ENCODE measurements at places on chromosomes 16 and 17. TPM values are rescaled to one million over a fixed set of nuclear protein-coding genes. Genes with fewer than 3 reads are reported as not detected.

Gene KRT222
- total RNA-seq: not detected

Gene AKAP10
- 15.9 TPM for total RNA-seq

Gene PTX4
- not detected for total RNA-seq

Gene NPB
- 0.34 TPM for total RNA-seq

Gene DPEP1
- not detected for total RNA-seq

Gene TELO2
- 35.6 TPM for total RNA-seq

Gene KIF2B
- total RNA-seq: 0.17 TPM

Gene KRT39
- total RNA-seq: not detected

Gene PIPOX
- 0.33 TPM for total RNA-seq

Gene EFCAB13
- not detected for total RNA-seq

Gene PITPNM3
- total RNA-seq: 0.32 TPM

Gene ASPHD1
- 3.8 TPM for total RNA-seq

Gene RAPGEFL1
- 1.6 TPM for total RNA-seq

Gene PARD6A
- 2.8 TPM for total RNA-seq

Gene HS3ST3B1
- 6.4 TPM for total RNA-seq

Gene HID1
- 1.8 TPM for total RNA-seq

Gene KRTAP9-8
- not detected for total RNA-seq

Gene C16orf86
- 2.5 TPM for total RNA-seq

Gene KRT24
- total RNA-seq: not detected

Gene C17orf100
- total RNA-seq: 0.23 TPM

Gene PRPSAP1
- total RNA-seq: 20.8 TPM

Gene IGF2BP1
- total RNA-seq: 18.6 TPM

Gene PIRT
- not detected for total RNA-seq

Gene THUMPD1
- total RNA-seq: 53.9 TPM

Gene CCL7
- not detected for total RNA-seq

Gene MATCAP1
- 7.0 TPM for total RNA-seq

Gene NKD1
- total RNA-seq: 0.37 TPM

Gene AIPL1
- total RNA-seq: not detected

Gene MAFG
- total RNA-seq: 21.1 TPM

Gene NPIPA5
- 3.0 TPM for total RNA-seq

Gene NSRP1
- 8.1 TPM for total RNA-seq

Gene ABCA8
- not detected for total RNA-seq

Gene HLF
- 0.02 TPM for total RNA-seq

Gene ASPA
- total RNA-seq: not detected

Gene TRIM72
- total RNA-seq: not detected

Gene RPUSD1
- total RNA-seq: 84.1 TPM

Gene RNF166
- 31.9 TPM for total RNA-seq

Gene KRTAP2-3
- 6.2 TPM for total RNA-seq

Gene NEK8
- total RNA-seq: 4.5 TPM

Gene YBX2
- total RNA-seq: not detected

Gene CBLN1
- total RNA-seq: not detected

Gene HNF1B
- not detected for total RNA-seq

Gene KLHL11
- total RNA-seq: 25.1 TPM

Gene TBX2
- 1.8 TPM for total RNA-seq

Gene AOC2
- 0.95 TPM for total RNA-seq

Gene CCL17
- total RNA-seq: not detected

Gene CCL2
- 0.51 TPM for total RNA-seq

Gene GLYR1
- total RNA-seq: 45.8 TPM

Gene ABCC11
- total RNA-seq: 0.40 TPM

Gene HEATR9
- total RNA-seq: not detected

Gene MPP2
- total RNA-seq: 0.37 TPM

Gene C1QL1
- 3.6 TPM for total RNA-seq

Gene KRT20
- not detected for total RNA-seq

Gene ATP2C2
- total RNA-seq: not detected

Gene P2RX1
- total RNA-seq: not detected

Gene EVI2A
- total RNA-seq: 17.7 TPM

Gene CHD9
- total RNA-seq: 20.5 TPM
